ENCODE measurements at places on chromosomes 2 and 18.

DNA sequence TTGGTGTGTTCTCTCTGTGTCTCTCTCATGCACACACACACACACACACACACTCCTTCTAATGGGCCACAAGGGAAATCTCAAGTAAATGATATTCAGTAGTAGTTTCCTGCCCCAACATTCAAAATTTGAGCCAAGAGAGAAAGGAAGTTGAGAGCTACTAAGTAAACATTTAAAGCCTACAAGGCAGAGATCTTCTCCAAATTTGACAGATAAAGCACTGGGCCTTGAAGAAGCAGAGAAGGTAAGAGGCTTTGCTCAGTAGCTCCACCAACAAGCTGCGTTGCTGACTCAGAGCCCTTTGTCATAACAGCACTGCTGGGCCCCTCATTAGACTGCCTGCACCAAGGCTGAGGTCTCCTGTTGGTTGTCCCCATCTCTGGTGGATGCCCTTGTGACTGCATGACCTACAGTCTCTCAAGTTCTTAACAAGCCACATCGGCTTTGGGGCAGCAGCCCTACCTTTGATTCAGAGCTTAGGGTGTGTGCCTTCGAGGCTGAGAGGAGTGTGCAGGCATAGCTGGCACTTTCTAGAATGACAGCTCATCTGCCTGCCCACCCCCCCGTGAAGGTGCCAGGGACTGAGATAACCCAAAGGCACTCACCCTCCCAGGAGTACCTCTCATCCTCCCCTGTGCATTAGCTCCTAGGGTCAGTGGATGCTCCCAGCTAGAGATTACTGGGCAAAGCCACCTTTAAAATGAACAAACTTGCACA is 32.3 kb upstream of the NEB start:
- DNase-seq = peak; percentile 18

- no peak for DNase-seq
Measured at GRCh38 chr2:205556841-205557539, 125.3 kb upstream of the NRP2 start.

DNA sequence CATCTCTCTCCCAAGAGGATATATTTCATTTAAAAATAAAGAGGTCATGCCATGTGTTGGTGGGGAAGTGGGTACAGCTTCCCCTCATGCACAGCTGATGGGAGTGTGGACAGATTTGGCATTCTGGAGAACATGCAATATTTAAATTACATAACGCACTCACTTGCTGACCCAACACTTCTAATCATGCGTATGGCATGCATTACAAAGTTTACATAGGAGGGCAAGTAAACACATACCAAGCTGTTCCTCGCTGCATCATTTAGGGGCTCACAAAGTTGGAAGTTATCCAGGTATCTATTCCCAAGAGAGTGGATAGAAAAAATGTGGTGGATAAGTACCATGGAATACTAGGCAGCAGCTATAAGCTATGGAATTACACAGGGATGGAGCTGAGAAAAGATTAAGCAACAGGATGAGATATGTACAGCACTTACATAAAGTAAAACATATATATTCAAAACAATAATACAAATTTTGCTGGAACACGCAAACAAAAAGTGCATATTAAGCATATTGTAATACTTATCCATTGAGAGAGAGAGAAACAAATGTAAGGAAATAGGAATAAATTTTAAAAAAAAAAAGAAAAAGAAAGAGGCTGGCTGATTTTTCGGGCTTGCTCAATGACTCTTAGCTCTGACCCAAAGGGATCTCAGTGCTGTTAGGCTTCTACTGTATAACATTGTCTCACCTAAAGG is 11.0 kb downstream of the CYP1B1 start:
- peak; percentile 60 for DNase-seq

DNA sequence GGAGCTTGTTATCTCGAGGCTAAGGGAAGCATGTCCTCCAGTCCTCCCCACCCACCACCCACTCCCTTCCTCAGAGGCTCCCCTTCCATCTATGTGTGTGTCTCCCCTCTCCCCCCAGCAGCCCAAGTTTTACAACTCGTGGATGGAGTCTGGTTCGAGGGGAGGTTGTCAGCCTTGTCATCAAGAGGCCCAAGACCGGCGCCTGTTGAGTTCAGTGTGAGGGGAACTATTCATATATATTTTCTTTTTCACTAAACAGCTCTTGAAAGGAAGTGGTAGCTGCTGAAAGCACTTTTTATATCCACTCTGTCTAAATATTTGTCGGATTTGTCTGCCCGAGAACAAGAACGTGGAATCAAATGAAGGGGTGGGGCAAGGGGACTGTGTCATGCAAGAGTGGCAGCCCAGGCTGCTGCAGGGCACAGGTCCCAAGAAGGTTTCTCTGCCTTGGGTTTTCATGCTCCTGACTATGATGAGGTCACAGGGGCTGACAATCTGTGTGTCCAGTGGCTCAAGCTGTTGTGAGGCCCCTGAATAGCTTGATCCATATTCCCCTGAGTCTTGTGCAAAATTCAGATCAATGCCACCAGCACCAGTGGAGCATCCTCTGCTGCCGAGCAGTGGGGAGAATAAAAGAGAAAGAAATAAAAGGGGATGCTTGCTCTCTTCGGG is 35.0 kb downstream of the NRP2 start:
- no peak for DNase-seq

- no peak for DNase-seq
Measured at GRCh38 chr2:218075975-218076811, 7.1 kb downstream of the RUFY4 start.

DNA sequence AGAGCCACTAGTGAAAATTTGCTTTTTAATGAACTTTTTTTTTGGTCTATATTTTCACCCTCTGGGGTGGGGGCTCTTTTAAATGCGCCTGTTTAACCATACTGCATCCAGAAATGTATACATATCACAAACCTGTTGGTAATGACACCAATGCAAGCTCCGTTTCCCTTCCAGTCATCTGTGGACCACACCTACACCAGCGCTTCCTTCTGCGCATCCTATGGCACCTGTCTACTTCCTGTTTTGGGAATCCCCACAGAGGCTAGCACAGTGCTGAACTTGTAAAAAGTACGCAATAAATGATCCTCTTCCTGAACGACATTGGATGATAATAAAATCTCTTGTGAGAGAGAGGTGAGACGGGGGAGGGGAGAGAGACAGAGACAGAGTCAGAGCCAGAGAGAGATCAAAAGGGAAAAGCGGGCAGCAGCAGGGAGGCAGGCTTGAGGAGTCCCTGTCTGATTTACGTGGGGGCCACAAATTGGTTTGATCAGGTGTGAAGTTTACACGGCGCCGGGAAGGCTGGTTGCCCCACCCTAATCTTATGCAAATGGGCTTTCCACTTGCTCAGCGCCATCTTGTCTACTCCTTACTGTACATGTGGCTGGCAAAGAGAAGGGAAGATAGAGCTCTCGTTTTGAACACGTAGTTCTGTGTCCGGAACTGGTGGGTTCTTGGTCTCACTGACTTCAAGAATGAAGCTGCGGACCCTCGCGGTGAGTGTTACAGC is 38.1 kb upstream of the SLC38A11 start:
- no peak for DNase-seq

DNA sequence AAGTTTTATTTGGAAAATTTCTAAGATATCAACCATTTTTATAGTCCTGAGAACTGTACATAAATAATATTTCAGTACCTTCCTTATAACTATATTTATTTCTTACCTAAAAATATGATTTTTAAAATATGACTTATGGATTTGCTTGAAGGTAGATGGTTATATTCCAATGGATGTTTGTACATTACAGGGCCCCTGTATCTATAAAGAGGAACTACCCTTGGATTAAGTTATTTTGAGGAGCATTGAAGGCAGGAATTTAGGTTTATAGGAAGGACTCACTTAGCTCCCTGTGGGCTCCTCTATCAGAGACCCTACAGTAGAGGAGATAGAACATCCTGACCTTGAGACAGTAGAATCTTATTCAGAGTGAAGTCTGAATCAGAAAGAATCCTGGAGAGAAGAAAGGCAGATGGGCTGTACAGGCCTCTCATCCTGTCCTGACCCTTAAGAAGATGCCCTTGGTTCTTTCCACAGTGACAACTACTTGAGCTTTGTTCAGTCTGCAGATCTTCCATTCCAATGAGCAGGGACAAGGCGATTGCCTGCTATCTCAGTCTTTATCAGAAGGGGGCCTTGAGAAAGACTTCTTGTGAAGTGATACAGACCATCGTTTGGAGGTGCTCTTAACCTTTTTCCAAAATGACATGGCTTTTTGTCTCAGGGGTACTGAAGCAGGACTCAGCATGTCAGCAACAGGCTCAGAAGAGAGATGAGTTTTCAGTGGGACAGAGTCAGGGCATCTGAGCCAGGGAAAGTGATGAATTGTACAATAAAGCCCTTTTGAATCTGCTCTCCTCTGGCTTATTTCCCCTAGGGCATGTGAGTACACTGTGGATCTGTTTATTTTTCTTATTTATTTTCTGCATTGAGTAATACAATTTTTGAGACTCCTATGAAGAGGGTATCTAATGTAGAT is 20.9 kb downstream of the OXER1 start:
- no peak for DNase-seq

DNA sequence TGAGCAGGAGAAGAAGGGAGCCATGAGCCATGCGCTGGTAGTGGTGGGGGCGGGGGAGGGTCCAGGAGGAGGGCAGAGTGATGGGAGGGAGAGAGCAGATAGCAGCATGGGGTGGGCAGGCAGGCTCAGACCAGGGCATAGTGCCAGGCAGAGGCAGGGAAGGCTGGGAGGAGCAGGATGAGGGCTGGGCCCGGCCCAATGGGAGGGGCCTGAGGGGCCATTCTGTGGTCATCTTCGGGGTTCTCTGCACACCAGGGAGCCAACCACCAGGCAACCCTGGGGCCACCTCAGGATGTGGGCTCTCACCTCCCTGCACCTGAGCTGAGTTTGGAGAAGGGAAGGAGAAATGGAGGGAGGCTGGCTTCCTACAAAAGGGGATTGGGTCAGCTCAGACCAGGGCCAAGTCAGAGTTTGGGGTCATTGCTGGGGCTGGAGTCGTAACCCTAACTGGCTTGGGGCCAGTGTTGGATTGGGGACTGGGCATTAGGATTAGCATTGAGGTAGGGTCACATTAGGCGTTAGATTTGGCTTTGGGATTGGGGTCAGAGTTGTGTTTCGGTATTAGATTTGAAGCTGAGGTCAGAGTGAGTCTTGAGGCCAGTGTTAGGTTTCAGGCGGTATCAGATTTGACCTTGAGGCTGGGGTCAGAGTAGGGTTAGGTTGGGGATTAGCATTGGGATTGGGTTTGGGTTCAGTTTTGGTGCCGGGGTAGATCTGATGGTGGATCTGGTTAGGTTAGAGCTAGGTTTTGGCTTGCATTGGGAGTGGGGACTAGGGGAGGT is 11.2 kb downstream of the VIL1 start:
- no peak for DNase-seq

DNA sequence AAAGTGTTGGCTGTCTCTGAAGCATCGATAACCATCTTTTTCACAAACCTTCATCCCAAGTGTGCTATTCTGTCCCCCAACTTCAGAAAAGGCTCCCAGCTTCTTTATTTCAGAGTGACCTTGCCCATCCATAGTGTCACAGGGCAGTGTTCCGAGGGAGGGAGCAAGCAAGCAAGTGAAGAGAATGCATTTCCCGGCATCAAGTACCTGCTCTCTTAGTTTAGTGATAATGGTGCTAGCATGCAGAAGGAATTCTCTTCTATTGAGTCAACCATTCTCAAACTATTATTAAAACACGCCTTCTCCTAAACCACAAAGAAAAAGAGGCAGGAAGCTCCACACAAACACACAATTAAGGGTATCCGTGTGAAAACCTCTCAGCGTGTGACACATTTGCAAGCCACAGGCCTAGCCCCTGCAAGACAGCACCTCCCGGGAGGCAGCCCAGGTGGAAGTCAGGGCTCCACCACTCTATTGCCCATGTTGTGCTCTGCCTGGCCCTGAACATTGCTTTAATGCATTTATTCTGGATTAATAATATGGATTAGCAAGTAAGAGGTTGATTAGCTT is 504.9 kb downstream of the GALR1 start:
- DNase-seq = no peak

- DNase-seq = peak; percentile 89
Measured at GRCh38 chr2:20130821-20131645, 79.6 kb upstream of the LAPTM4A start.

DNA sequence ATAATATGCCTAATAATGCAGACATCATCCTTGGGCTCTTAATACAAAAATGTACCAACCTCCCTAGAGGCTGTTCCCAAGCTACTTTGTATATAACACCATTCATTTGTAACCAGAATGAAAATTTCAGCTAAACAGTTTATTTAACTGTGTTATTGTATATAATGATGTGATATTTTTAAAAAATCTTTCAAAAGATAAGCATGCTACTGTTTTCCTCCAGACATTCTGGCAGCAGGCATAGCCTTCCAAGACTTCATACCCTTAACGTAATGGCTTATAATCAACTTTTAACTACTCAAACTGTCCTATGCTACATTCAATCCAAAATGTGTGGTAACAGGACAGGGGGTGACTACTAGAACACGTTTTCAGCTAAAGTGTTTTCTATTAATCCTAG is 21.2 kb downstream of the CFAP221 start:
- DNase-seq = no peak

DNA sequence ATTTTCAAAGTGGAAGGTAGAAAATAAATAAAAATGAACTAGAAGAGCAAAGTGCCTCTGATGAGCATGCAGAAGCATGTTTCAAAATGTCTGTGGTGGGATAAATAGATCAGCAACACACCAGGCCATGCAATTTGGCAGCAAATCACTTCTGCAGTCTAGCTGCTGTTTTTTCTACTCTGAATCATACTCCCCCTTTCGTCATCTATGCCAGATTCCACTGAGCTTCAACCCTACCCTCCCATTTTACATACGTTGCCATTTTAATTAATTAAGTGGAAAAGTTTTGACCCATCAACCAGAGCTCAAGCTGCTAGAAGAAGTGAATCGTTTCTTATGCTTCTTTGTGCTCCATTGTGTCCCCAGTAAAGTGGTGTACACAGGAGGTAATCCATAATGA is 79.3 kb downstream of the NRXN1 start:
- DNase-seq = peak; percentile 63

- DNase-seq = peak; percentile 56
Measured at GRCh38 chr2:200778038-200778437, 33.7 kb upstream of the BZW1 start.

DNA sequence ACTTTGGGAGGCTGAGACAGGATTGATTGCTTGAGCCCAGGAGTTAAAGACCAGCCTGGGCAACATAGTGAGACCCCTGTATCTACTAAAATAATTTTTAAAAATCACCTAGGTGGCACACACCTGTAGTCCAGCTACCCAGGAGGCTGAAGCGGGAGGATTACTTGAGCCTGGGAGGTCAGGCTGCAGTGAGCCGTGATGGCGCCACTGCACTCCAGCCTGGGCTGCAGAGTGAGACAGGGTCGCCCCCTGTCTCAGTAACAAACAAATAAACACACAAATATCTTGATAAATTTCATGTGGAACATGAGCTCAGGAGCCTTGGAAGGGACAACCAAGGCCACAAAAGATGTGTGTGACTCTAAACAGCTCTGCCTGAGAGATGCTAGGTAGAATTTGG is 11.7 kb upstream of the ANKRD53 start:
- DNase-seq = no peak
